CD4-positive, alpha-beta T cell (primary cell): ENCODE measurements at places on chromosomes 6 and 20.

DNA sequence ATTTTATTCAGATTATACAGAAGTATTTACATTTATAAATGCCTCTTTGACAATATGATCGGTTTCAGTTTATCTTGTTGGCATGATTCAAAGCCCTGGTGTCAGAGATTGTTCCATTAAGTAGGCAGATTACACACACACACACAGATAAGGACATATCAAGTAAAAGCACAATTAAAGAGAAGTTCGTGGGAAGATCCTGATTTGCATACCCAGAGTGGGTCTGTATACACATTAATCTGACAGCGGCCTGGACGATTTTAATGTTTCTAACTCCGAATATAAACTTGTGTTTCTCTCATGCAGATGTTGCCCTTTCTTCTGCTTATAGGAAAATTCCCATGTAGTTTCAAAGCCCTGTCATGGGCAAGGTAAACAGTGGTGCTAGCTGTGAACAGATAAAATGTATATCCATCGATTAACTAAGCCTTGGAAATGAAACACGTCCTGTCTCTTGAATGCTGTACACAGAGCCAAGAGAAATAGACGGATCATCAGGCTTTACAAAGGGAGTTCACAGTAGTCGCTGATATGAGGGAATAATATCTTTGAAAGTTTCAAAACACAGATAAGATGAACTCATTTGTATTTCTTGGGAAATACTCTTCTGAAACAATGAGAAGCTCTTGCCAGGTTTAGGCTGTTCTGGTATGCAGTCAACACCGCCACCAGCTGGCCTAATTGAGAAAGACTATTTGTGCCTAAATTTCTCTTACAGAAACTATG, 108.2 kb upstream of the GMDS start:
- no peak overlapping the region for H3K4me3 ChIP-seq
- peak; percentile 61 for DNase-seq
- no peak overlapping the region for H3K27ac ChIP-seq
- H3K36me3 ChIP-seq: no peaks in the 10 kb centered on the region
- H3K27me3 ChIP-seq: no peaks in the 10 kb centered on the region

GRCh38 chr6:131937703-131938631, 13.2 kb downstream of the CCN2 start:
- H3K27me3 ChIP-seq: no peaks in the 10 kb centered on the region
- no peak for DNase-seq
- no peaks in the 10 kb centered on the region for H3K4me1 ChIP-seq
- H3K4me3 ChIP-seq: no peak overlapping the region
- no peaks in the 10 kb centered on the region for H3K36me3 ChIP-seq
- H3K27ac ChIP-seq: no peak overlapping the region

GRCh38 chr6:162345051-162345511, 382.5 kb downstream of the PRKN start:
- no peaks in the 10 kb centered on the region for H3K4me1 ChIP-seq
- H3K27ac ChIP-seq: no peak overlapping the region
- DNase-seq: no peak
- H3K4me3 ChIP-seq: no peak overlapping the region

GRCh38 chr6:26388441-26388840, 5.5 kb downstream of the BTN2A2 start:
- H3K27ac ChIP-seq: no peak overlapping the region
- H3K4me1 ChIP-seq: peaks cover 15% of the 10 kb centered on the region
- no peaks in the 10 kb centered on the region for H3K27me3 ChIP-seq
- no peak overlapping the region for H3K4me3 ChIP-seq
- no peak for DNase-seq

GRCh38 chr20:38630727-38631126, 29.1 kb downstream of the ARHGAP40 start:
- DNase-seq: no peak
- peaks cover 8% of the 10 kb centered on the region for H3K27me3 ChIP-seq
- H3K4me3 ChIP-seq: no peak overlapping the region
- no peak overlapping the region for H3K27ac ChIP-seq

DNA sequence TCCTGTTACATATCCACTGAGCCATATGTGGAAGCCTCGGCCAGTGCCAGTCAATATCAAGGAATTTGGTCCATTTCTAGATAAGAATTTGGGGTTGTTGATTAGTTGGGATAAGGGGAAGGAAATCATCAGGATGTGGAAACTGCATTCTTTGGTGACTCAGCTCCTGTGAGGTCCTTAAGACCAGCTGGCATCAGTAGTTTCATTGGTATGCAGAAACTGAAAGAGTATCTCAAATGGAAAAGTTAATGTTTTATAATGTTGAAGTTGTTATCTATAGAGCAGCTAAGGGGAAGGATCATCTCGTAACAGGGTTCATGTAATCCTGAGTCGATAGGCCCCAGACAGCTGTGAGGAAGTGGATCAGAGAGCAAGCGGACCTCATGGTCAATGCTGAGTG, 87.9 kb upstream of the PRND start:
- H3K27ac ChIP-seq: no peak overlapping the region
- peaks cover 4% of the 10 kb centered on the region for H3K4me1 ChIP-seq
- no peak overlapping the region for H3K4me3 ChIP-seq
- no peak for DNase-seq

DNA sequence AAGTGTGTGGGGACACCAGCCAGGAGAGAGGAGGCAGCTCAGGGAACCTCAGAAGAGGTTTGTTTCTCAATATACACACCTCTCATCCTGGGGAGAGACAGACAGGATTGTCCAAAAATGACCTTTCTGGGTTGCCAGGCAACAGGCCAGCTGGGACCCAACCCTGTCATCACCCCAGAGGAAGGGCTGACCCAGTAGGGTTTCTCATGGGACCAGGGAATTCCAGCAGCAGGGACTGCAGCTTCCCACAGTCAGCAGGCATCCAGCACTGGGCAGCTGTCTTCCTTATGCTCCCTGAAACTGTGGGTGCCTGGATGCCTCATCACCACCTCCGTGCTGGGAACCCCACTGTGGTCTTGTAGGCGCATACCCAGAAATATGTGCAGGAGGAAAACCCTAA, 1.3 kb downstream of the C20orf202 start:
- H3K4me3 ChIP-seq: no peak overlapping the region
- no peaks in the 10 kb centered on the region for H3K4me1 ChIP-seq
- H3K27me3 ChIP-seq: no peaks in the 10 kb centered on the region
- DNase-seq: no peak

- H3K4me1 ChIP-seq: peaks cover 26% of the 10 kb centered on the region
- H3K36me3 ChIP-seq: no peaks in the 10 kb centered on the region
- no peaks in the 10 kb centered on the region for H3K27me3 ChIP-seq
- H3K27ac ChIP-seq: peak overlapping the region; percentile 52
These were observed 71.2 kb downstream of the LY86 start for GRCh38 chr6:6659600-6660327.

- H3K36me3 ChIP-seq: no peaks in the 10 kb centered on the region
- no peaks in the 10 kb centered on the region for H3K27me3 ChIP-seq
- peak overlapping the region; percentile 57 for H3K27ac ChIP-seq
- H3K4me1 ChIP-seq: peaks cover 20% of the 10 kb centered on the region
- peak; percentile 71 for DNase-seq
These were observed 92.6 kb upstream of the CLDN20 start for GRCh38 chr6:155171109-155171746.

DNA sequence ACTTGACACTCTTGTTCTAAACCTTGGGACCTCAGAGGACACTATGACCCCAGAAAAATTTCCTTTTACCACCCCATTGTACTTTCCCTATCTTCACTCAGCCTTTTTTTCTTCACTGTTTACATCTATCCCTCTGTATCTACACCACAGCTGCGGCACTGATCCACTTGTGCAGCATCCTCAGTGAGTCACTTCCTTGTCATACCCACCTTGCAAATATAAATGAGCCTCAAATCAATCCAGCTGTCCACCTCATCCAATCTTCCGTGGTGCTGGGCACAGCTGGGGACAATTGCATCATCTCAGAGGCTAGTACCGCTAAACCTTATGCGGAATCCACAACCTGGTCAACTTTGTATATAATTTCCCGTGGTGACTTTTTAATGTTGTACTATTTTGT, 710.5 kb downstream of the QKI start:
- H3K36me3 ChIP-seq: no peaks in the 10 kb centered on the region
- no peak overlapping the region for H3K27ac ChIP-seq
- H3K4me1 ChIP-seq: no peaks in the 10 kb centered on the region
- DNase-seq: no peak
- H3K4me3 ChIP-seq: no peak overlapping the region

DNA sequence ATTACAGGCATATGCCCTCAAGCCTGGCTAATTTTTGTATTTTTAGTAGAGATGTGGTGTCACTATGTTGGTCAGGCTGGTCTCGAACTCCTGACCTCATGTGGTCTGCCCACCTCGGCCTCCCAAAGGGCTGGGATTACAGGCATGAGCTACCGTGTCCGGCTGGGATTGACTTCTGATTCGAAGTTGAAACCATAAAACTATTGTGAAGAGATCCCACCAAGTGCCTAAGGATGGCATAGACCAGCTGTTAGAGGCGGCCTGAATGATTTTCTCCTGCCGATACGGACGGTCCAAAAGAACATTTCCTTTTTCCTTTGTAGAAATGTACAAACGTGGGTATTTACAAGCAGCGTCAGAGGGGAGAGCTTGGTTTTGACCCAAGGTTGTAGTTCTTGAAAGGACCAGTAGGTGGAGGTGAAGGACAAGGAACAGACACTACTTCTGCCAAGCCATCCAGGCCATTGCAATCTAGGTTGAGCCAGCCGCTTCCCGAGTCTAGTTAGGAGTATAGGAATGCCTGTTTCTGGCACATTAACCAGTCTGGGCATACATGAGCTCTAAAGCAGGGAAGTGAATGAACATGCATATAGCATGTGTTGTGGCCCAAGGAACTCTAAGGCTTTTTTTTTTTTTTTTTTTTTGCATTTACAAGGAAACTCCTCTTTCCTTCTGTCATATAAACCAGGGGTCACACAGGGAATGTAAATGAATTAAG, 29.0 kb downstream of the MOCS3 start:
- no peaks in the 10 kb centered on the region for H3K4me1 ChIP-seq
- DNase-seq: peak; percentile 36
- no peak overlapping the region for H3K4me3 ChIP-seq
- H3K36me3 ChIP-seq: no peaks in the 10 kb centered on the region

GRCh38 chr6:157223021-157223430, 100.3 kb downstream of the TMEM242 start:
- no peak overlapping the region for H3K4me3 ChIP-seq
- H3K27ac ChIP-seq: no peak overlapping the region
- no peaks in the 10 kb centered on the region for H3K27me3 ChIP-seq

DNA sequence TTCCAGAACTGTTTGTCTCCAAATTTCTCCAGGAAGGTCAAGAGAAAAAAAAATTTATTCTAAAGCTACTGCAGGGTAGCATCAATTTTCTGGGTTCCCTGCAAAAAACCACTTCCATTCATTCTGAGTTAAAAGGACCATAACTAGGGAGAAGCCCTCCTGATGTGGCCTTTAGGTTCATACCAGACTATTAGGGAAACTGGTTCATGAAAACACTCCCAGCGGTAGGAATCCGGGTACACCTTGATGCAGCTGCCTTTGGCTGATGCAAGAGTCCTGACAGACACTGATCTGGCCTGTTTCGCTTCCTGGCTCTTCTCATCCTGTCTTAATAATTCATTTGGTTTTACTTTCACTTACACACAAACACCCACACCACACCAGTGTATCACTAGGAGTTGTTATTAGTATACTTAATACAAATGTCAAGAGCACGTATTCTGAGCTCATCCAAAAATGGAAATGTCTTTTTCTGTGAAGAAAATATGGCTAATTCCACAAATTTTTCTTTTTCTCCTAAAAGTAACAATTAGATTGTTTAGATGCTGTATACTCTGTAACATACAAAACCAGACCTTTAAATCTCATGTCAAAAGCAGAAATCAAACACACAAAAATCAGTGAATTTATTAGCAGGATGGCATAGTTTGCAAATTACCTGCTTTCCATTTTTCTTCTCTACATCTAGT, 38.4 kb upstream of the ARHGAP18 start:
- H3K27me3 ChIP-seq: no peaks in the 10 kb centered on the region
- peak overlapping the region; percentile 12 for H3K4me3 ChIP-seq
- DNase-seq: peak; percentile 77
- peaks cover 28% of the 10 kb centered on the region for H3K4me1 ChIP-seq

DNA sequence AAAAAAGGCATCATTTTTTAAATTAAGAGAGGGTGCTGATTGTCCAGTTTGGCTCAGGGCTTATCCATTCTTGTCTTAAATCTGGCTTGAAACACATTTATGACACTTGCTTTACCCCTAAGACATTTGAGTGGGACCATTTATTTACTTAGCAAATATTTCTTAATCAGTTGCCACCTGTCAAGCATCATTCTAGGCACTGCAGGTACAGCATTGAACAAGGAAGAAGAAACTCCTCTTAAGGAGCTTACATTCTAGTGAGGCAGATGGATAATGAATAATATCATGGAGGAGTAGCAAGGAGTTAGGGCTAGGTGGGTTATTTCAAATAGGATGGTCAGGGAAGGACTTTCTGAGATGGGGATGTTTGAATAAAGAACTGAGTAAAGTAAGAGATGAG, 189.8 kb downstream of the UTRN start:
- H3K36me3 ChIP-seq: peaks cover 64% of the 10 kb centered on the region
- H3K27ac ChIP-seq: no peak overlapping the region
- no peaks in the 10 kb centered on the region for H3K4me1 ChIP-seq

DNA sequence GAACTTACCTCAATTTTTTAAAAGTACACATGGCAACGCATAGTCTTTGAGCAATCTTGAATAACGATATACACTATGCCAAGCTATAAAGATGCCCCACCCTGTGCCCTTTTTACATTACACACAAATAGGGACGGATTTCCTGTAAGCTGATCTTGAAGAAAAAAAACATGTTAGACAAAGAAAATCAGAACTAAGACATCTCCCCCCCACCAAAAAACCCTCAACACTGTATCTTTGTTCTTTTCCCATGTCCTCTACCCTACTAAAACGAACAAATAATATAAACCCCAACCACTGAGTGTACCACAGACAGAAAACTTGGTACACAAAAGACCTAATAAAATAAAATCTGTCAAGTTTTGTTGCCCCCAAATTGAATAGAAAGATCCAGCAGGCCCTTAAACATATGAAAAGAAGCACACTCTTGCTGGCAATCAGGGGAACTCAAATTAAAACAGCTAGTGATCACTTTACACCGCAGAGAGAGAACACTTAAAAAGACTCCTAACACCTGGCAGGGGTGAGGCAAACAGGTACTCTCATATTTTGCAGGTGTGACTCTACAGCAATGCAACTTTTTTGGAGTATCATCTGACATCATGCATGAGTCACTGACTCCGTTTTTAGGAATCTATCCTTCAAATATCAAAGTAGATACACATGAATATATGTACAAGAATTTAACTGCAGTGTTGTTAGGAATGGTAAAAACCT, 29.6 kb downstream of the BACH2 start:
- no peaks in the 10 kb centered on the region for H3K27me3 ChIP-seq
- H3K36me3 ChIP-seq: peaks cover 3% of the 10 kb centered on the region
- H3K4me1 ChIP-seq: peaks cover 25% of the 10 kb centered on the region
- no peak for DNase-seq
- H3K4me3 ChIP-seq: no peak overlapping the region

DNA sequence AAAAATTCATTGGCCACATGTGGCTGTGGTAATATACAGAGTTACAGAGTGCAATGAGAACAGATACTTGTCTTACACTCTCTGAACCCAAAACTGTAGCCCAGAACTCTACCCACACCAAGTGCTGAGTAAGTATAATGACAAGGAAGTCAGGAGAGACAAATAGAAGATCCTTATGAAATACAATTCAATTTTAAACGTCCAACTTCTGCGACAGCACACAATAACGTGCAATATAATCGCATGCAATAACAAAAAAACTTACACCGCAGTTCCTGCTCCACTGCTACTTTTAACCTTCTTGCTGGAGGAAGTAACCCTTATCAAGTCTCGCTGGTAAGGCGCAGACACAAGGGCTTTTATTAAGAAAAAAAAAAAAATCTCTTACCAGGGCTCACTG, 881 bp downstream of the SFT2D1 start:
- H3K4me3 ChIP-seq: peak overlapping the region; percentile 92
- peak; percentile 54 for DNase-seq
- no peaks in the 10 kb centered on the region for H3K27me3 ChIP-seq
- peak overlapping the region; percentile 82 for H3K27ac ChIP-seq
